ENCODE measurements at places on chromosomes 12 and 14. TPM values are rescaled to one million over a fixed set of nuclear protein-coding genes. Genes with fewer than 3 reads are reported as not detected.

ASIC1 gene
- total RNA-seq, result 1.3 TPM

ANKRD33 gene
- total RNA-seq, result not detected

OR6C68 gene
- not detected for total RNA-seq

IGF1 gene
- 0.26 TPM for total RNA-seq

ADAM20 gene
- total RNA-seq, result 2.6 TPM

VEZT gene
- total RNA-seq, result 66.2 TPM

Measured in bronchial epithelial cell (primary cell).